Right lung (tissue), 10 donors: ENCODE measurements at places on chromosomes 16 and 17.

DNA sequence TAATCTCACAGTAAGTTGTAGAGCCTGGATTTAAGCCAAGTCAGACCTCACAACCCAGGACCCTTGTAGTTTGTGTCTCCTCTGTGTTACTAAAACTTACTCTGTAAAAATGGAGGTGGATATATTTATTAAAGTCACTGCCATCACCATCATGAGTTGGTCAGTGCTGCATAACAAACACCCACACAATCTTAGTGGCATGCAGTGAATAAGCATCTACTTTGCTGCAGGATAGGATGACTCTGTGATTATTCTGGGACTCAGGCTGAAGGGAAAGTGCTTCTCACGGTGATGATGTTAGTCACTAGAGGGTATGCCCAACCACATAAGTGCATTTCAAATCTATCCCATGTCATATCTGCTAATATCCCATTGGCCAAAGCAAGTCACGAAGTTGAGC, 398.7 kb downstream of the XYLT1 start:
- DNase-seq = no peak

- no peak for DNase-seq
Observed at GRCh38 chr17:57679356-57679755, 65.7 kb downstream of the CCDC182 start.

DNA sequence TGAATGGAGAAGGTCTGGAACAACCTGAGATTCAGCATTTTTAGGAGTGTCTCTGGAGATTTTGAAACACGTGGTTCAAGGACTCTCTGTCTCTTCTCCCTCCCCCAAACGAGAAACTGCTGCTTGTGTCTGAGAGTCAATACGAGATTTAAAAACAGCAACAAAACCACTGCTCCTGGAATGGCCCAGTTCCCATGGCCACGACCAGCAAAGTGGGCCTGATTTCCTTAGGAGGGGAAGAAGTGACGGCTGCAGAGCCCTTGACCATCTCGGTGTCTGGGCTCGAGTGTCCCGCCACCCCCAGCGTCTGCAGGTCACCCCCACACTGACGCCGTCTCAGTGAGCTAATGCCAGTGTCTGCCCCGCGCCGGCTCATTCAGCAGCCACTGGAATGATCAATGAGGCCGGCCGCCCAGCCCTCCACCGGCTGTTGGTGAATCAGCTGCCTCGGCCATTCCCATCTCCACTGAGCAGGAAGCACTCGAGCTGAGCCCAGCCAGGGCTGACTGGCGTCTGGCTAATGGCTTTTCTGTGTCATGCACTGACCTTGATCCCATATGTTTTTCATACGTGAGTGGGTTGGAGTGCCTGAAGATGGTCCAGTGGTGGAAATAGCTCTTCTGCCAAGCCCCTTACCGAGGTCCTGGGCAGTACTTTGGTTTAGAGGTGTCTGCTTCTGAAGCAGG, 151.8 kb downstream of the PITPNC1 start:
- DNase-seq = peak; percentile 59

DNA sequence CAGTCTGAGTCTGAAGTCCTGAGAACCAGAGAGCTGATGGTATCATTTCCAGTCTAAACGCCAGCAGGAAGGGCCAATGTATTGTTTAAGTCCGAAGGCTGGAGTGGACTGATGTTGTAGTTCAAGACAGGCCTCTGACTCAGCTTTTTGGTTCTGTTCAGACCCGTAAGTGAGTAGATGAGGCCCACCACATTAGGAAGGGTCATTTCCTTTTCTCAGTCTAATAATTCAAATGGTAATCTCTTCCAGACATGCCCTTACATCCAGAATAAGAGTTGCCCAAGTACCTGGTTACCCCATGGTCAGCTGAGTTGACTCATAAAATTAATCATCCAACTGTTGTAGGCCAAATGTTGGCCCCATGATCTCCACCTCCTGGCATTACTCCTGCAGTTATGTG, 442.6 kb upstream of the HSBP1 start:
- no peak for DNase-seq

GRCh38 chr17:42536048-42536371, at the start of gene NAGLU:
NAGLU (plus strand) TSS chr17:42536241; CDS start chr17:42536273, 32 bp downstream.
- DNase-seq = peak; percentile 93

- DNase-seq = no peak
Observed at GRCh38 chr17:41521574-41522261, 3.0 kb upstream of the KRT15 start.

- no peak for DNase-seq
Observed at GRCh38 chr16:73412416-73412815, 364.5 kb upstream of the ZFHX3 start.

GRCh38 chr17:65848751-65849150, 287.3 kb upstream of the AXIN2 start:
- no peak for DNase-seq

DNA sequence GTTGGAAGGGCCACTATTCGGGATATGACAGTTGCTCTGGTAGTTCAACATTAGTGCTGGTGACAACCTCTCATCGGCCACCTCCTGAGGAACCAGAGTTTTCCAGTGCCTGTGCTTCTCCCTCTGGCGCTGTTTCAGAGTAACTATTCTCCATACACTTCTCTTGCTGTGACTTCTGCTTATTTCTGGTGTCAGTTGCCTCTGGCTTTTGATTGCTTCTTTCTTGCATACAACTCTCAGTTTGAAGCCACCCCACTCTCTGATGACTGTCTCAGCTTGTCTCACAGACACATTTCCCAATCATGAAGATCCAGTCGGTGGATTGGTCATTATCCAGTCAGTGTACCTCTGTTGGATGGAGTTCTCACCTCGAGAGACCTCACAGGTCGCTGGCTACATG, 3.4 kb upstream of the TM4SF5 start:
- DNase-seq = no peak

GRCh38 chr17:44572801-44573200, 15.5 kb downstream of the FZD2 start:
- DNase-seq = no peak

GRCh38 chr17:40340880-40341807, 23.4 kb downstream of the GJD3 start:
- peak; percentile 75 for DNase-seq

DNA sequence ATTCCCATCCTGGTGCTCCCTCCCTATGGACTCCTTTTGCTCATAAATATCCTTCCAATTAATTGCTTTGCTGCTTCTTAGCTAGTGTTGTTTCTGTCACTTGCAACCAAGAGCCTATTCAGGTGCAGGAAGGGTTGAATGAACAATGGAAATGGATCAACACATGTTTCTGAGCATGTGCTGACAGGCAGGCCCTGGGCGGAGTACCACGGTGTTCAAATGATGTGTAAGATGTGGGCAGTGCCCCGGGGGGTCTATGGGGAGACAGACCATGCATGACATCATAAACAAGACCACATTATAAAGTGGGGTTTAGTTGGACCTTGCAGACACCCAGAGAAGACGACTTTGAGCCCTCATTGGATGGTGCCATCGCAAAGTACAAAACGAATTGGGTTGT, 48.4 kb upstream of the MEOX1 start:
- DNase-seq = no peak

DNA sequence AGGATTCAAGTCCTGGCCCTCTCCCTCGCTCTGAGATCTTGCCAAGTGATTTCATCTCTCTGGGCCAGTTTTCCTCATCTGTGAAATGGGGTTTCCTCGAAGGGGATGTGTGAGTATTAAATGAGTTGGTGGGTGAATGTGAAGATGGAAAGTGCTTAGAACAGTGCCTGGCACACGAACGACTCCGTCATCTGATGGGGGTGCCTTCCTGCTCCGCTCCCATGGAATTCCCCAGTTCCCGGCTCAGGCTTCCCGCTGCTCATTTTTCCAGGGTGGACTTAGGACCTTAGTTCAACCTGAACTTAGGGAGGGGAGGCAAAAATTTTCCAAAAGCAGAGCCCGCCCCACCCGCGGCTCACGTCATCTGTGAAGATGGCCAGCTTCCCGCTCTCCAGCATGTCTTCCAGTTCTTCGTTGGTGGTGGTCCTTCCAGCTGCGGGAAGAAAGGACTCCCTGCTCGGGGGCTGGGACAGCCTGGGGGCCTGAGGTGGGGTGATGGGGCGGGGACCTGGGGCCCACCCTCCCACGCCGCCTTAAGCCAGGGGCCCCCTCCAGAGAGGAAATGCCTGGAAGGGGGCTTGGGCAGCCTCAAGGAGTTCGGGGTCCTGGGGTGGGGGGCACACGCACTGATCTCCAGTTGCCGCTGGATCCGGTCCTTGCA, 11.4 kb downstream of the HSD3B7 start:
- DNase-seq = no peak

DNA sequence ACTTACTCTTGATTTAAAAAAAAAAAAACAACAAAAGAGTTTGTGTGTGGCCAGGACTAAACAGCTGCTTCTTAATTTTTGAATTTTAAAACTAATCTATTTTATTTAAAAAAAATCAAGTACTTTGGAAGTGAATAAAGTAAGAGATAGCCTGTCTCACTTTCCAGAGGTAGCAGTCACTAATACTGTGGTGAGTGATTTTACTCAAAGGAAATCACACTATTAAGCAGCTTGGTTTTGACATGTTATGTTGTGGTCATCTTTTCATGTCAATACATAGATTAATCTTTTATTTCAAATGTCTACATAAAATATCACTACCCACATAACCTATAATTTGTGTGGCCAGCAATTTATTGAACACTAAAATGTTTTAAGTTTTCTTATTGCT, 102.2 kb upstream of the HLF start:
- no peak for DNase-seq

- DNase-seq = no peak
Observed at GRCh38 chr17:14091367-14091766, 22.1 kb downstream of the COX10 start.

GRCh38 chr16:72970656-72971055, 77.3 kb downstream of the ZFHX3 start:
- DNase-seq = no peak
